T1000 (cell line): ENCODE measurements at places on chromosomes 3 and 15.

DNA sequence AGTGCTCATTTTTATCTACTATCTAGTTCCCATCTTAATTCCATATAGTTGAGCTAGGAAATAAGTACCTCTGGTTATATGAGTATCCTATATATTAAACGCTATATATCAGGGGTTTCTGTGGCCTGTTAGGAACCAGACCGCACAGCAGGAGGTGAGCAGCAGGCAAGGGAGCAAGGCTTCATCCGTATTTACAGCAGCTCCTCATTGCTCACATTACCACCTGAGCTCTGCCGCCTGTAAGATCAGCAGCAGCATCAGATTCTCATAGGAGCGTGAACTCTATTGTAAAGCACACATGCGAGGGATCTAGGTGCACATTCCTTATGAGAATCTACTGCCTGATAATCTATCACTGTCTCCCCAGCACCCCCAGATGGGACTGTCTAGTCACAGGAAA lies 23.0 kb downstream of the GSK3B start:
- no peak for DNase-seq

DNA sequence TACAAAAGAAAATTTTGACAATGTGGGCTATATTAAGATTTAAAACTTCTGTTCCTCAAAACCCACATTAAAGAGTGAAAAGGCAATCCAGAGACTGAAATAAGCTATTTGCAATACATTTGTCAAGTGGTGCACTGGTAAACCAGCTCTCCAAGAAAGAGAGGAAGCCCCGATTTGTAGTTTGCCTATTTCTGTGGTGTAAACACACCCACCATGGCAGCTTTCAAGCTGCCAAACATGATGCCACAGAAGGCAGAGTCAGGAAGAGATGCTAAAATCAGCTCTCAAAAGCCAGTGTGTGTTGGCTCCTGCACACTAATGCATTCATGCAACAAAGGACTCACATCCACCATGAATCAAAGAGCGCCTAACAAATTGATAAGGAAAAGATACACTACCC lies 17.5 kb downstream of the RFTN1 start:
- DNase-seq, result no peak

DNA sequence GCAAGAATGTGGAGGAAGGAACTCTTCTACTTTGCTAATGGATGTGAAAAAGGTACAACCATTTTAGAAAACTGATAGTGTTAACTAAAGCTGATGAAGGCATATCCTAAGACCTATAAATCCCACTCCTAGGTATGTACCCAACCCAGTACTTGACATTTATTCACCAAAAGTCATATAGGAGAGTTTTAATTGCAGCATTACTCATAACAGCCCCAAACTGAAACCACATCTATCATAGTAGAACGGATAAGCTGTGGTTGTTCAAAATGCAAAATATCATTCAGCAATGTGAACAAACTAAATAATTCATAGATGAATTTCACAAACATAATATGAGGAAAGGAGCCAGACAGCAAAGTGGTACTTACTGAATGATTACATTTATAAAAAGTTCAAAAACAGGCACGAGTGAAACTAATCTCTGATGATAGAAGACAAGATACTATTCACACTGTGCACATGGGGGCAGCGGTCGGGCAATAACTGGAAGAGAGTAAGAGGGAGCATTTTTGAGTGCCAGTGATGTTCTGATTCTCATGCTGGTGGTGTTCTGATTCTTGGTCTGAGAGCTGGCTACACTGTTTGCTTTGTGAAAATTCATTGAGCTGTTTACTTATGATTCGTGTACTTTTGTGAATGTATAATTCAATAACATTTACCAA lies 34.3 kb downstream of the GOLIM4 start:
- no peak for DNase-seq

DNA sequence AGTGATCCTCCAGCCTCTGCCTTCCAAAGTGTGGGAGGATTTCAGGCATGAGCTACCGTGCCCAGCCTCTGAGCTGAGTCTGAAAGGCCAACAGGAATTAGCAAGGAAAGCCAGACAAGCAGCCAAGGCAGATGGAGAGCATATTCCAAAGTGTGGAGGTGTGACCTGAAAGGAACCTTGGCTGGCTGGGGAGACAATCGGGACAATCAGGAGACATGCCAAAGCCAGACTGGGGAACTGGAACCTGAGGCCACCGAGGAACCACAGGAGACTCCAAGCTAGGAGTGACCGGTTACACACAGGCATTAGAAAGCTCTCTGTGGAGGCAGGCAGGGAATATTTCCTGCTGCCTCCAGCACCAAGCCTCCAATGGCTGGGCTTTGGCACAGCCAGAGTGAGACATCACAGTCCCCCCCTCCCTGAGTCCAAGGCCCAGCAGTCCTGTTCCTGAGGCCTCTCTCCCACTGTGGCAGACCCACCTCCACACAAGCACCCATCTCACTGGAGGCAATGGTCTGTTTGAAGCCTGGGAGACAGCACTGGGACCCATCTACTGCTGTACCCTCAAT lies 4.5 kb upstream of the C15orf39 start:
- no peak for DNase-seq
